ENCODE measurements at places on chromosomes 4 and X.
A peak's percentile ranks its signal among the peaks of the same experiment; 100 is the strongest.

DNA sequence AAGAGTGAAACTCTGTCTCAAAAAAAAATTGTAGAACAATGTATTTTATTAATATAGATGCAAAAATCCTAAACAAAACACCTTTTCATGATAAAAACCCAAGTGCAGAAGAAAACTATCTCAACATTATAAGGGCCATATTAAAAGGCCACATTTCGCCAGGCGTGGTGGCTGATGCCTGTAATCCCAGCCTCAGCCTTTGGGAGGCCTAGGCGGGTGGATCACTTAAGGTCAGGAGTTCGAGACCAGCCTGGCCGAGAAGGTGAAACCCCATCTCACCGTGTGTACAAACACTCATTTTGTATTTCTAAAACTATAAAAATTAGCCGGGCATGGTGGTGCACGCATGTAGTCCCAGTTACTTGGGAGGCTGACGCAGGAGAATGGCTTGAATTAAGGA, 9.9 kb upstream of the FAM193A start:
- DNase-seq: no peak

GRCh38 chrX:41684138-41684537, 4.6 kb upstream of the GPR34 start:
- DNase-seq: no peak

- DNase-seq: peak; percentile 78
Measured at GRCh38 chr4:78057135-78057599, at the start of gene FRAS1. Gene FRAS1, plus strand, starts transcription at chr4:78057323. Its CDS starts 687 bp downstream, at chr4:78058010.

GRCh38 chr4:3085948-3086670, 11.6 kb downstream of the HTT start:
- DNase-seq: no peak

DNA sequence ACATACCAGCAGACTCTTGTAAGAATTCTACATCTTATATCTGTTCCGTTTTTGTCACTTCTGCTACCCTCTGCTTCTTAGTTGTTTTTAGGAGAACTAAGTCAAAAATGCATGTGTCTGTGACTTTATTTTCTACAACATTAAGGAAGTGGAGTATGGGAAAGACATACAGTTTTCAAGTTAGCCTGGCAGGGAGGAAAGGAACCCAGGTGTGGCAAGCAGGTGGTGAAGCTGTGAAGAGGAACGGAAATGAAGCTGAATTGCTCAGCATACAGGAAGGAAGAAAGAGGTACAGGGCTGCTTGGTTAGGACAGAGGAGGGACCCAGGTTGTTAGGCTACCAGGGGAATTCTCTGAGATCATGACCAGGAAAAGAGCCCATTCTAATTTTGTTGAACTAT, 9.4 kb downstream of the GPRIN3 start:
- no peak for DNase-seq

DNA sequence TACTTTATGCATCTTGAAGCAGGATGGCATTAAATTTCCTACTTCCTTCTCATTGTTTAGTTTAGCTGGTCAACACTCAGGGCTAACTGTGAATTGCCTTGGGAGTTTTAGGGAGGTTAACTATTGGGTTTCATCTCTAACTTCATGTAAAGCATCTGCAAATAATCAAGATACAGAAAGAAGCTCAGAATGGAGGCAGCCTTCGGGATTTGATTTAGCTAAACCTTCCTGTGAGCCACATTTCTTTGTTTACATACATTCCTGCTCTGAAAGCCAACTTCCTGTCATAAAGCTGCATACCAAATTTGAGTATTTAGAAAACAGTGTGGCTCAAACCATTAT, 131.7 kb upstream of the PCDH18 start:
- no peak for DNase-seq

- DNase-seq: no peak
Measured at GRCh38 chr4:117421706-117422105, 336.3 kb upstream of the TRAM1L1 start.

DNA sequence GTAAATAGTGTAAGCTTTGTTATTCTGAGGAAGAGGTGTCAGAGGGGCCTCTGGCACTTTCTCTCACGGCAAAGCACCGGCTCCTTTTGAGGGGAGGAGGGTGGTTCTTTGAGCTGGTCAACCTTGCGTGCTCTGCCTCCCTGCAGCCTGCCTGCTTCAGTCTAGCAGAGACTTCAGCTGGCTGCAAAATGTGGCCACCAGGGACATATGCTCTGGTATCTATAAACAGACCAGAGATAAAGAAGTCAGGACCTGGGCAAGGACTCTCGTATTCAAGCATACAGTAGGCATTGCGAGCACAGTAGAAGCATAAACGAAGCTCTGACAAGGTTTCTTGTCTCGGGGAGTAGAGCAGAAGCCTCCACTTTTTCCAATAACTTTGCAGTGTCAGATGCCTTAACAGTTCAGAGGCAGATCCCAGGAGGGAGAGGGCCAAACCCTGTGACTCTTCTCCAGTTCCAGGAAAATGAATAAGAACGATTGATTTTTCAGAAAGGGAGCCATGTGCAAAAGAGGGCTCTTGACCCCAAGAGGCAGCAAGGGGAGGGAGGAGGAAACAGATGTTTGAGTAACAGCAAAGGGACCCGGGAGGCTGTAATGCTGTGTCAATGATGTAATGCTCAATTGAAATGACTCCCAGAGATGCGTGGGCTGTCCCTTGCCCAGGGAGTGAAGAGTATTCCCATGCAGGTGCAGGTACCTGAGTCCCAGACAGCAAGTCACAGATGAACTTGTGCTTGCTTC, 57.9 kb upstream of the TEX13D start:
- no peak for DNase-seq

DNA sequence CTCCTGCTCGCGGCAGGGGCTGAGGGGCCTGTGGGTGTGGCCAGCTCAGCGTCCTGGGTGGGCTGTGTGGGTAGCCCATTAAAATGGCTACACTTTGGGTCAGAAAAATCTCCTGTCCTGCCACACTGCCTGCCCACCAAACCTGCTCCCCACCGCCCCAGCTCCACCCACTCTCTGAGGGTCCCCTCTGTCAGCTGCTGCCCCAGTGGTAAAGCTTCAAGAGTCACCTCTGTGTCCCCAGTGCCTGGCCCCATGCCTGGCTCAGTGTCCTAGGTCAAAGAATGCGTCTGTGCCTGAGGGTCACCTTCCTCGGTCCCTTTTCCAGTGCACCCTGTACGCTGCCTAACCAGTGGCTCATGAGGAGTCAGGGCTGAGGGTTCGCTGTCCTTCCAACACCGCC, 24.9 kb upstream of the TADA2B start:
- DNase-seq: no peak

GRCh38 chr4:86421461-86421860, 61.6 kb upstream of the MAPK10 start:
- no peak for DNase-seq

GRCh38 chrX:139559383-139560042, 29.0 kb downstream of the F9 start:
- peak; percentile 21 for DNase-seq

DNA sequence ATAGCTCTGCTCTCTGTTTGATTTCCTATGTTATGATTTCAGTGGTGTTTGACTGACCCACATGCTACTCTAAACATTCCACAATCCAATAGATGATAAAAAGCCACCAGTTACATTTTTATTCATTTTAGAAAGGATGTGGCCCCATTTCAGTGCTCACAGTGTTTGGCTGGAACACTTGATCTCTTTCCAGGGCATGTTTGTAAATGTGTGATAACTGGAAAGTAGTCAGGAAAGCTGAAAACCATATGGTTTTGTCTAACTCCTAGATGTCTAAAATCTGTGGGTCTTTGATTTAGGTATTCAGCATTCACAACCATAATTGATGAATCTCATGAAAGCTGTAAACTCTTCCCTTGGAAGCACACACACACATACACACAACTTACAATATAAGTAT, 904.9 kb upstream of the AGA start:
- DNase-seq: no peak

All from nephron progenitor cell (in vitro differentiated cells).